ENCODE measurements at places on chromosomes 3 and 15.

DNA sequence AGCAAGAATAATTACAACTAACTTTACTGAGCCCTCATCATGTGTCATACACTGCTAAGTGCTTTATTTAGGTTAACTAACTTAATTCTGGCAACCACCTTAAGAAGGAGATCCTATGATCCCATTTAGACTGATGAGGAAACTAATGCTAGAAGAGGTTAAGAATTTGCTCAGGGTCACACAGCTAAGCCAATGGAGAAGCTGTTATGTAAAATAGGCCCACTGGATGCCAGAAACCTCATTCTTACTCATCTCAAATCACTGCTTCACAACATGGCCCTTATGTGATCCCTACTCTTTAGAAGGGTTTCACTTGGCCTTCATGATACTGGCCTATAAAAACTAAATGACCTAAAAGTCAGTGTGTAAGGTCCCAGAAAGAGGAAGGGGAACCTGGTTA lies 41.2 kb downstream of the IMPG2 start:
- no peak for DNase-seq

DNA sequence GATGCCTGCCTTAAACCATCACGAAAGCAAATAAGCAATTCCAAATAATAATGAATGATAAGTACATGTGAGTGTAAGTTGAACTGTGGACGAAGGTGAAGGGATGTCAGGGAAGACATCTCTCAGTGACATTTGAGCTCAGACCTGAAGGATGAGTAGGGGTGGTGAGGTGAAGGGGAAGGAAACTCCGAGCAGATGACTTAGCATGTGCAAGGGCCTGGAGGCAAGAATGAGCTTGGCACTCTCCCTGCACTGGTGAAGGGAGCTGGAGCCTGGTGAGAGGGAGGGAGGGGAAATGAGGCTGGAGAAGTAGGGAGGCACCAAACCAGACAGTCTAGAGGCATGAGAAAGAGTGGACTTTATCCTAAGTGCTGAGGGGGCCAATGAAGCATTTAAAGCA lies 84.3 kb downstream of the MTHFS start:
- no peak for DNase-seq

DNA sequence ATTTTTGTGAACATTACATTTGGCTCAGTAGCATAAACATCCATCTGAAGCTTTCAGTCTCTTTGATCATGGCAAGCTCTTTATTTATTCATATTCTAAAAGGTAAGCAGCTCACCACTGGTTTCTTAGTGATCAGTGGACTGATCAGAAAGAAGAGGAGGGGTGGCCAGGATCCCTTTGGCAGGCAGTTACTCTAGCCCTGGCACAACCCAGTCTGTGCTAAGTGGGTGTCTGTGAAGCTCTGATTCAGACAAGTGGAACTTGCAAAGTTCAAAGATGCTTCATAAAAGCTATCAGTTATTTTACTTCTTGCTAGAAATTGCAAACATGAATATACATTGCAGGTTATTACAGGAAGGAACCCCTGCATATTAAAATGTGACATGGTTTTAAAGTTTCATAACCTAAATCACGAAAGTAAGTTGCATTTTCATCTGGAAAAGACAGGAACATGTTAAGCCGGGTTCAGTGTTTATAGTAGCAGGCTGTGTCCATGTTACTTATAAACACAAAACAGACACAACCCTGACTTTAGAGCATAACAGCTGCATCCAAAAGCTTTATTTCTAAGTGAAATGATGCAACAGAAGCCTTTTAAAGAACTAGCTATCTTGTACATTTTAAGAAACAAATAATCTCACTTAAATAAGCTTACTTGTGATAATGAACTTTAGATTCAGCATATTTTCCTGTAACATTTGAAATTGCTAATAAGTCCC lies 785.3 kb downstream of the MCTP2 start:
- no peak for DNase-seq

DNA sequence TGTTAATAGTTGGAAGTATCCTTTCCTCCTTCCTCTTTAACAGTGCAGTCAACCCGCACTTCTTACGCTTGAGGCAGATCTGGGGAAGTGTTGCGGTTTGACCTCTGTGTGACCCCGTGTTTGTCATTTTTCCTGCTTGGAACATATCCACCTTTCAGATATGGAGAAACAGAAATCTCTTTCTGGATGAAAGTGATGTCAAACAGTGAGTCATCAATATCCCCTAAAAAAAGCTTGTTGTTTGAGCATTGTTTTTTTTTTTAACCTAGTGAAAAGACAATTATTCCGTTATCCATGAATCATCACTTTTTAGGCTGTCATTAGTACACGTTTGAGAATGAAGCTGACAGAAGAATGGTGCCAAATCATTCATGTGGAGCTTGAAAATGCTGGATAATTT lies 293.7 kb downstream of the ARPP21 start:
- no peak for DNase-seq

GRCh38 chr3:10788451-10788850 lies 27.6 kb upstream of the SLC6A11 start:
- no peak for DNase-seq

GRCh38 chr3:188432802-188433520 lies 279.0 kb downstream of the LPP start:
- DNase-seq: no peak

DNA sequence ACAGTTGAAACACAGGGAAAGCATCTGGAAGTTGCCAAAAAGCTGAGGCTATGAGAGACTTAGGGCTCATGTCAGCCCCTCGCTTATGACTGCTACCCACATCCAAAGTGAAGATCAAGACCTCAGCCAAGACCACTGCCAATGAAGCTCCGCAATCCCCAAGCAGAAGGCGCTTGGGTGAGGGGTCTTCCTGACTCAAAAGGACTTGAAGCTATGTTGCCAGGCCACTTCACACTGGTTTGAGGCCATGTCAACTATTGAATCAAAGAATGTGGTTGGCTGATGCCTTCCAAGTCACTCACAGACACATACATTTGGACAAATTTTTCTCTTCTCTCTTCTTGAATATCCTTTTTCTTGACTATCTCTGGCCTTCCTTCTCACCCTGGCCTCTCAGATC lies 928 bp upstream of the CCR4 start:
- DNase-seq: no peak

GRCh38 chr3:41532976-41533375 lies 333.7 kb downstream of the CTNNB1 start:
- DNase-seq: no peak

GRCh38 chr15:25070353-25070963 lies 115.7 kb downstream of the SNRPN start:
- DNase-seq: no peak

GRCh38 chr3:127750226-127751031 lies 71.9 kb downstream of the MGLL start:
- no peak for DNase-seq

GRCh38 chr3:122824465-122825381 lies 29.9 kb downstream of the SLC49A4 start:
- no peak for DNase-seq

DNA sequence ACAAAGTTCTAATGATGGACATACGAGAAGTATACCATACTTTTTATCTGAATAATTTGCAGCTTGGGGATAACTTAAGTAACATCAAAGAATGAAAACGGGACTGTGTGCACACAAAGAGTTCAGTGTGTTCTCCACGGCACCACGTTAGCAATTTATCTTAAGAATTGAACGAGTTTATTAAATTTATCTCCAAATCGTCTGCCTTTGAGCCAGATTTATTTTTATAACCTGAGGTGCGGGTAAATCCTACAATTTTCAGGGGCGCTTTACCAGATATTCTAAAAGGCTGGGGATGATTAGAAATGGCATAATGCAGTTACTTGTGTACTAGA lies 3.5 kb downstream of the CHD2 start:
- DNase-seq: no peak

DNA sequence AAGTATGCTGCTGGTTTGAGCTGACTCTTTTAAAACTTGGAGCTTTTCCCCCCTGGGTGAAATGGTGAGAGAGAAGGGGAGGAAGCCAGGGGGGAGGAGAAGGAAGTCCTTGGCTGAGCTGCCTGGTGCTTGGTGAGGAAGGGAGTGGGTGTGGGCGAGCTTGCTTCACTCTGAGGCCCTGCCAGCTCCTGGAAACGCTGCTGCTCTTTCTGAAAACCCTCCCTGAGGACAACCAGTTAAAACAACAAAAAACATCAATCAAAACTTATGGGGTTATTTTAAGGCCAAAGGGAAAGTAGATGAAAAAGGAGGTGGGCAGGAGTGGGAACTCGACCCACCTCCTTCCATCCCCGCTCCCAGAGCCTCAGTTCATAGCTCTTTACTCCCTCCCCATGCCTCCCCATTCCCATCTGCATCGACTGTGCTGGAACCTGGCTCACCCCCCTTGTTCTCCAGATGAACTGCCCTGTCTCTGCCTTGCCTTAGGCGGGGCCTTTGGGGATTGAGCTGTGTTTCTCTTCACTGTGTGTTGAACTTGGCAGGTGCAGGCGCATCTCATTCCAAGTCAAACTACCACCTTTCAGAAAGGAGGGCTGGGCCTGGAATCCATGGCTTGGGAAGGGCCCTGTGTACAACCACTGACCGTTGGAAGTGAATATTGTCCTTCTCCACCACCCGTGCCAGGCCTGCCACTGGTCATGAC lies 166.1 kb downstream of the ZNF621 start:
- DNase-seq: no peak

GRCh38 chr15:20341901-20342600 lies 199.5 kb downstream of the GOLGA6L6 start:
- DNase-seq: no peak

- no peak for DNase-seq
Measured at GRCh38 chr15:77622934-77623754, 9.6 kb downstream of the LINGO1 start.

- no peak for DNase-seq
Measured at GRCh38 chr3:177377166-177377565, 179.9 kb upstream of the TBL1XR1 start.

DNA sequence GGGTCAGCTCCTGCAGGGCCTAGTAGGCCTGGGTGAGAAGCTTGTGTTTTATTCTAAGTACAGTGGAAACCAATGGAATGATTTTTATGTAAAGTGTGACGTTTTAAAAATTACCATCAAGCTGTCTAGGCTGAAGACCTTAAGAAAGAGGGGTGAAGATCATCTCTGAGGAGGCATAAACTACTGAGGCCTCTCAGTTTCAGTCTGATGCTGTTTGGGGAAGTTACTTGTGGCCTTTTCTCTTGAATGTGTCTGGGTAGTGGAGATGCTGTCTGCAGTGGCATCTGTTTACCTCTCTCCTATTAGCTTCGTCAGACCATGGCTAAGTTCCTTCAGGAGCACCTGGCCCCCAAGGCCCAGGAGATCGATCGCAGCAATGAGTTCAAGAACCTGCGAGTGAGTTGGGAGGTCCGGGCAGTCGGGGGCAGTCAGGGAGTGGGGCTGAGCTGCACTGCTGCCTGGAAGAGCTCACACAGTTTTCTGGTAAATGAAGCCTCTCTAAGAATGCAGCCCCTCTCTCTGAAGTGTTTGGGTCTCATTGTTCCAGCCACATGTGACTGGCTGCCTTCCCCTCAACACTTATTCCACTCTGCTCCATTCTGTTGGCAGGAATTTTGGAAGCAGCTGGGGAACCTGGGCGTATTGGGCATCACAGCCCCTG lies 1.9 kb downstream of the IVD start:
- no peak for DNase-seq

DNA sequence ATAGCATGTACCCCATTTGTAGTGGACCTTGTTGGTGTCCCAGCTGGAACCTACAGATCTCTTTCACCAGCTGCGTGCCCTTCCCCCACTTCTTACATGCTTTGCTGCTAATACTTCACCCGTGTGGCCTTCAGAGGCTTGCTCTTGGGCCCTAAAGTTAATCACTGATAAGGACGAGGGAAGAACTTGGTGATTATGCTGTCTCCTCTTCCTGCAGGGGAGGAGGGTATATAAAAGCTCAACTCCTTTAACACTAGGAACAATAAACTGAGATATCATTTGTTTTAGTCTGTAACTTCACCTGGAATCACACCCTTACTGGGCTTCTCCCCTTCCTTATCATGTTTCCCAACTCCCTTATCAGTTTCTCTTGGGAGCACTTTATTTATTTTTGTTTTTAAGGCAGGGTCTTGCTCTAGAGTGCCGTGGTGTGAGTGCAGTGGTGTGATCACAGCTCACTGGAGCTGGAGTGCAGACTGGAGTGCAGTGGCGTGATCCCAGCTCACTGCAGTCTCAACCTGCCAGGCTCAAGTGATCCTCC lies 43.2 kb upstream of the PIK3R4 start:
- DNase-seq: no peak

- DNase-seq: no peak
Measured at GRCh38 chr3:127152684-127153505, 40.0 kb upstream of the PRR23E start.

GRCh38 chr3:16448639-16449070 lies 64.8 kb downstream of the RFTN1 start:
- no peak for DNase-seq

GRCh38 chr15:58077427-58077826 lies 11.9 kb upstream of the ALDH1A2 start:
- DNase-seq: no peak

GRCh38 chr15:85282504-85283115 lies 97.8 kb upstream of the AKAP13 start:
- no peak for DNase-seq

DNA sequence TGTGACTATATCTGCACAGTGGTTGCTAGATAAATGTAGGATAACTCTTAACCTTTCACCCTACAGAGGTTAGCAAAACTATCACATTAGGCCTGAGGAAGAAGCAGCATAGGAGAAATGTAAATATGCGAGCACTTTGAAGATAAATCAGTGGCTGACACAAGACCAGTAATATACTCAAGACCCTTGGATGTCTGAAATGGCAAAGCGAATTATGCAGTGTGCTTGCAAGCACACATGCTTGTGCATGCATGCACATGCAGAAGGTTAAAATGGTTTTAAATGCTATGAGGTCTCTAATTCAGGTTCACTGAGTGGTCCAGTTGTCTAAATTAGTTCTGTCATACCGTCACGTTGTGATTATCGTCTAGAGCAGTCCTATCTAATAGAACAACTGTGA lies 13.6 kb upstream of the UTS2B start:
- DNase-seq: no peak

DNA sequence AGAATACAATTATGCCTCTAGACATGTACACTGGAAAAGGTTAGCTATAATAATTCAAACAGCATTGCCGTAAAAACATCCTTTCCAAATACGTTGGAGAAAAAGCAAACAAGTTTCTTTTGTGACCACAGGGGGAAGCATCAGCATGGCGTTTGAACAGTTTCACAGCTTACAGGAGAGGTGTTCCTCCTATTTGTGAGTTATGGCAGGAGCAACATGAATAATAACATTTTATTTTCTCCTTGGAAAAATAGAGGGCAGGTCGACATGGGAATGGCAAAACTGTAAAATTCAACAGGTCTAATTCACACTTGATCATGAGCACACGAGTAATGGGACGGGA lies 39.7 kb upstream of the GADL1 start:
- no peak for DNase-seq

DNA sequence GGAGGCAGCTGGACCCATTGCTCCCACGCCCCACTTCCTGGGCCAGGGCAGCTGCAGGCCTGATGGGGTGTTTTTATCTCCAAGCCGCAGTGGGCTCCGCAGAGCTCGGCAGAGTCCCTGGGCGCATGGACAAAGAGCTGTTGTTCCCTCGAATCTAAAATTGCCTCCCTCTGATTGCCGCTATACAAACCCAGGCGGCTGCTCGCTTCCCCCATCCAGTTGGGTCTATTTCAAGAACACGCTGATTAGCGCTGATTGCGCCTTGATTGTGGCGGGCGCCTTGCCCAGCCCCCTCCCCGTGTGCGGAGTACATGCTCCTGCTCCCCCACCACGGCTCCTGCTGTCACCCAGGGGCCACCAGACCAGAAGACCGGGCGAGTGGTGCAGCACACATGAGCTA lies 43.4 kb upstream of the SLC6A1 start:
- no peak for DNase-seq

- no peak for DNase-seq
Measured at GRCh38 chr15:51359981-51360380, 18.5 kb downstream of the GLDN start.
